ENCODE measurements at places on chromosomes 3 and 15. TPM values are rescaled to one million over a fixed set of nuclear protein-coding genes. Genes with fewer than 3 reads are reported as not detected.

USP19 gene
- polyA plus RNA-seq: 25.2 TPM

PIK3R4 gene
- polyA plus RNA-seq: 48.1 TPM

GRCh38 chr15:84917452-84917851, 33.0 kb downstream of the SLC28A1 start:
- DNase-seq: no peak
- no peak overlapping the region for H3K27ac ChIP-seq
- no peaks in the 10 kb centered on the region for H3K27me3 ChIP-seq
- H3K4me3 ChIP-seq: no peak overlapping the region

SOX14 gene
- 0.07 TPM for polyA plus RNA-seq

FEM1B gene
- 19.5 TPM for polyA plus RNA-seq

Measured in thymus (tissue), 14 donors.